Thyroid gland (tissue), 4 donors: ENCODE measurements at places on chromosomes 7 and 10.

DNA sequence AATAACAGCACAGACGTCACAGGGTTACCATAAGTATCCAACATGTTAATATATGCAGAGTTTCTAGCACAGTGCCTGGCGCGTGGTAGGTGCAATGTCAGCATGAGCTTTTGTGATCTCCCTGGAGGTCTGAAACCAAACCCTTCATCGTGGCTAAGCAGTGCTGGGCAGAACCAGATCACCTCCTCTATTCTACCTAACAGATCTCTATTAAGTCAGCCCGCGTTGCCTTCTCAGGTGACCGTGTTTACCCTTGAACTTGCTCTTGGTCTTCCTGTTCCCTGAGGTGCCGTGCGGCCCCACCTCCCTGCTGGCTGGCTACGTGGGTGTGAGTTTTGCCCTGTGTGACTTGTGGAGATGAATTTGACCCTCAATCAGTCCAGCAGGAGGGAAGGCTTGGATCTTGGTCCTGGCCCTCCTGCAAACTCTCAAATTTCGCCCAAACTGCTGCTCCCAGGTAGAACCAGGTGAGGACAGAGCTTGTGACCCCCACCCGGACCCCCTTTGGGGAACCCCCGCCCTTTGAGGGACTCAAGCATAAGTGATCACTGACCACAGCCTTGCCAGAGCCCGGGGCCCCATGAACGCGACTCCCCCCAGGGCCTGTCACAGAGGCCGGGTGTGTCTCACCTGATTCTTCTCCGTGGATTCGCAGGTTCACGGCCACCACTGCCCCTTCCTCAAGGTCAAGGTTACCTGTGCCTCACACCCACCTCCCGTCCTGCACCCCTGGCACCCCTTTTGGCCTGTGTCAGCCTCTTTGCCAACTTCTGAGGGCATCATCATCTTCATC lies 54.2 kb downstream of the ELFN1 start:
- H3K27me3 ChIP-seq = no peaks in the 10 kb centered on the region
- no peak for DNase-seq
- H3K36me3 ChIP-seq = no peaks in the 10 kb centered on the region
- no peak overlapping the region for H3K27ac ChIP-seq

DNA sequence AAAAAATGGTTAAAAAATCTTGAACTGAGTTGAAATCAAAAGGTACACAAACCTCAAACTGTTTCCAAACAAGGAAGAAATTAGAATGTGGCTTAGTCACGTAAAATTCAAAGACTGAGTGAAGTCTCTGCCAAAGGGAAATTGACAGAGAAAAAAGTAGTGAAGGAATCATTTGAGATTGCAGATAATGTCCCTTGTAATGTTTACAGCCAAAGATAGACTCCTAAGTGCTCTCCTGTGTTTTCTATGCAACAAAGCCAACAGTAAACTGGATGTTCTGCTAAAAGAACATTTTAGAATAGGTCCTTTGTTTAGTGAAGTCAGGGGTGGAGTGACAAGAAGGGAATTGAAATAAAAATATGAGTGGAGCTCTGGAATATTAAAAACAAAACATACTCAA lies 117.9 kb downstream of the ITGA8 start:
- no peaks in the 10 kb centered on the region for H3K4me1 ChIP-seq
- no peak overlapping the region for H3K4me3 ChIP-seq
- H3K36me3 ChIP-seq = no peaks in the 10 kb centered on the region
- no peak overlapping the region for H3K27ac ChIP-seq
- no peak for DNase-seq
- no peaks in the 10 kb centered on the region for H3K27me3 ChIP-seq

- H3K36me3 ChIP-seq = no peaks in the 10 kb centered on the region
- no peak overlapping the region for H3K27ac ChIP-seq
- no peaks in the 10 kb centered on the region for H3K27me3 ChIP-seq
- H3K4me3 ChIP-seq = peak overlapping the region; percentile 11
- peaks cover 7% of the 10 kb centered on the region for H3K4me1 ChIP-seq
Measured at GRCh38 chr7:143003393-143004051, 23.4 kb downstream of the OR9A2 start.

DNA sequence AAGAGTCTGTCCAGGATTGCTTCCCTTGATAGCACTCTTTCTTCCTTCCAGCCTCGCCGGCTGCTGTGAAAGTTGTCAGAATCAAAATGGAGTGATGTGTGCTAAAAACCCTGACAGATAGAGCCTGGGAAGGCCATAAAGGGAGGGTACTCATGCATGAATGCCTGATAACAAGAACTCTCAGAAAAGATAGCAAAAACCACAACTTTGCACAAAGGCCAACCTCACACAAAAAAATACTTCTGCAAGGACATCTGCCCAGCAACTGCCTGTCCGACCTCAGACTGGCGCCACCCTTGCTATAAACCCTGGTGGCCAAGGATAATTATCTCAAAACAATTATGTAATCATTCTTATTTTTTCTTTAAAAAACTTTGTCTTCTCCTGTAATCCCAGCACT lies 133.2 kb upstream of the SVIL start:
- no peaks in the 10 kb centered on the region for H3K4me1 ChIP-seq
- no peak for DNase-seq
- no peak overlapping the region for H3K27ac ChIP-seq
- H3K4me3 ChIP-seq = no peak overlapping the region
- no peaks in the 10 kb centered on the region for H3K36me3 ChIP-seq
- H3K27me3 ChIP-seq = no peaks in the 10 kb centered on the region

GRCh38 chr7:9091282-9091681 lies 657.9 kb downstream of the NXPH1 start:
- no peaks in the 10 kb centered on the region for H3K27me3 ChIP-seq
- no peak overlapping the region for H3K4me3 ChIP-seq
- no peak overlapping the region for H3K27ac ChIP-seq

- no peaks in the 10 kb centered on the region for H3K27me3 ChIP-seq
- no peaks in the 10 kb centered on the region for H3K36me3 ChIP-seq
- H3K27ac ChIP-seq = no peak overlapping the region
Measured at GRCh38 chr7:124152859-124153692, 120.2 kb upstream of the TMEM229A start.

GRCh38 chr7:41104631-41105030 lies 598.3 kb downstream of the INHBA start:
- no peak for DNase-seq
- H3K27me3 ChIP-seq = no peaks in the 10 kb centered on the region
- H3K4me3 ChIP-seq = no peak overlapping the region

GRCh38 chr7:51220226-51220625 lies 96.4 kb downstream of the COBL start:
- H3K27ac ChIP-seq = no peak overlapping the region
- H3K36me3 ChIP-seq = no peaks in the 10 kb centered on the region
- H3K27me3 ChIP-seq = no peaks in the 10 kb centered on the region

DNA sequence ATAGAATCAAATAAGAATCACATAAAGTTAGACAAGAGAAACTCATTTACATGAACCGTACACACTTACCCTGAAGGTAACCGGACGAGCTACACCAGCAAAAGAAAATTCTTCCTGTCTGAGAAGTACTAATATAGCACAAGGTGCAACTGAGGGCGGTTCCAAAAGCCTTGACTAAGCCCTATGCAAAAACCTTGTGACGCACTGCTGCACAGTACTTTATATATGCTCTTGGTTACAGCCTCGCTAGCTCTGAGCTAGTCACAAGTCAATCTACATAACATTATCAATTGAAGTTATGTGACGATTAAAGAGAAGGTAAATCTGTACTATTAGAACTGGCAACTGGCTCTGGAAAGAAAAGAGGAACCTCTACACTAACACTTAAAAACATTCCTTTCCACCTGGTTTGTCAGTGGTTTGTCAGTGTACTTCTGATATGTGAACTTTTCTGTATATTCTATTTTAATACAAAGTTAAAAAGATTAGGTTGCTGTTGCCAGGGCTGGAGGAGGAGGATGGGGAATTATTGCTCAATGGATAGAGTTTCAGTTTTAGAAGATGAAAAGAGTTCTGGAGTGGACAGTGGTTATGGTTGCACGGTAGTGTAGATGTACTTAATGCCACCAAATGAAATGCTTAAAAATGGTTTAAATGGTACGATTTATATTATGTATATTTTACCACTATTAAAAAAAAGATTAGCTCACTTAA lies 21.6 kb downstream of the NT5C3A start:
- peak overlapping the region; percentile 67 for H3K27ac ChIP-seq
- peak; percentile 51 for DNase-seq
- peak overlapping the region; percentile 42 for H3K4me3 ChIP-seq
- peaks cover 40% of the 10 kb centered on the region for H3K4me1 ChIP-seq
- no peaks in the 10 kb centered on the region for H3K36me3 ChIP-seq
- no peaks in the 10 kb centered on the region for H3K27me3 ChIP-seq

DNA sequence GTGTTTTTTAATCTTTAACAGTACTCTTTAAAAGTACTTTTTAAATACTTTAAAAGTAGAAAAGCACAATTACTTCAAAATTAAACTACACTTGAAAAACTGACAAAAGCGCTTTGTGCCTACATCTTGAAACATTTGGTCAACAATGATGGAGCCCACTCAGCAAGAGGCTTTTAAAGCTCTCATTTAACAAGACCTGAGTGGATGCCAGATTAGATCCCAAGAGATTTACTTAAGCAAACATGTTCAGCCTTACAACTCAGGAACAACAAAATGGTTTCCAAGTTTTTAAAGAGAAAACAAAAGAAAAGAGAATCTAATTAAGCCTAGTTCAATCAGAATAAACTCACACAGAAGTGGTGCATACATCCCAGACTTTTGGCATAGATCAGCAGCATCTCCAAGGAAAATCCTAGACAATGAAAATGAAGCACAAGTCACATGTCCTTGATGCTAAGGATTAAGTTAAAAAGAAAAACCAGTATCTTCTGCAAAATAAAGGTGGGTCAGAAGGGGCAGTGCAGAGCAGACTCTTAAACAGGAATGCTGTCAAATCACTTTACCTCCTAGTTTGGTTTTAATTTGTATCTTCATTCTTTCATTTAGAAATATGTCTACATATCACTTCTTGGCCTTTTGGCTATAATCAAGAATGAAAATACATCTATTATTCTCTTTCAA lies 26.2 kb downstream of the HIBADH start:
- H3K4me3 ChIP-seq = no peak overlapping the region
- no peaks in the 10 kb centered on the region for H3K36me3 ChIP-seq
- H3K4me1 ChIP-seq = peaks cover 19% of the 10 kb centered on the region

GRCh38 chr7:76196786-76197185 lies 4.9 kb upstream of the SRRM3 start:
- no peaks in the 10 kb centered on the region for H3K4me1 ChIP-seq
- H3K27me3 ChIP-seq = no peaks in the 10 kb centered on the region
- H3K36me3 ChIP-seq = no peaks in the 10 kb centered on the region
- no peak overlapping the region for H3K4me3 ChIP-seq

GRCh38 chr7:134485203-134485602 lies 26.3 kb upstream of the AKR1B1 start:
- DNase-seq = no peak
- no peak overlapping the region for H3K4me3 ChIP-seq
- no peaks in the 10 kb centered on the region for H3K36me3 ChIP-seq

DNA sequence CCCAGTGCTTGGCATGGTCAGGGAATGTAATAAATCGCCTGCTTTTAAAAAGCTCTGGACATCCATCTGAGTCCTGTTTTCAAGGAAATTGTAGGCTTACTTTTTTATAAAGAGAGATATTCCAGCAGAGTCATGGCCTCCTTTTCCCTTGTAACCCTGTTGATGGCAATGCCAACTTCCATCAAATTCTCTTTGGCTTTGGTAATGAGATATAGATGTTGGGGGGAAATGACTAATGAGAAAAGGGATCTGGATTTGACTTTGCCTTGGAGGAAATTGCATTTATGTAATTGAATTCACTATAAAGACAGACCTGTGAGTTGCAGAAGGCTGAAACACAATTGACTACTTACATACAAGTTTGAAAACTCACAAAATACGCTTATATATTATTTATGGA lies 347.5 kb downstream of the GPR158 start:
- no peaks in the 10 kb centered on the region for H3K36me3 ChIP-seq
- no peaks in the 10 kb centered on the region for H3K27me3 ChIP-seq
- H3K4me3 ChIP-seq = no peak overlapping the region
- no peak for DNase-seq
- H3K4me1 ChIP-seq = no peaks in the 10 kb centered on the region

DNA sequence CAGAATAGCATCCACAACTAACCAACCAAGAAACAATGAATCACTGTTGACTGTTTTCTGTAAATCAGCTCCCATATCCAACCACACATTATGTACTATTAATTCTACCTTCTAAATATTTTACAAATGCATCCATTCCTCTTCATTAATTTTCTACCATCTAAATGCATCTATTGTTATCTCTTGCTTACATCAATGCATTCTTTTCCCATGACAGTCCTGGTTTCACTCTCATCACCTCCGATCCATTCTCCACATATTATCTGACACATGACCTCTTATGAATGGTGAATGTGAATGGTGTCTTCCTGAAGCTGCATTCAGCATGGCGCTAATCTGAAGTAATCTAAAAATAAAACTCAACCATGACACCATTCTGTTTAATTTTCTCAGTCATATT lies 153.8 kb upstream of the CALCR start:
- no peak overlapping the region for H3K4me3 ChIP-seq
- no peaks in the 10 kb centered on the region for H3K27me3 ChIP-seq
- H3K4me1 ChIP-seq = no peaks in the 10 kb centered on the region
- H3K27ac ChIP-seq = no peak overlapping the region
- no peak for DNase-seq
- H3K36me3 ChIP-seq = no peaks in the 10 kb centered on the region

DNA sequence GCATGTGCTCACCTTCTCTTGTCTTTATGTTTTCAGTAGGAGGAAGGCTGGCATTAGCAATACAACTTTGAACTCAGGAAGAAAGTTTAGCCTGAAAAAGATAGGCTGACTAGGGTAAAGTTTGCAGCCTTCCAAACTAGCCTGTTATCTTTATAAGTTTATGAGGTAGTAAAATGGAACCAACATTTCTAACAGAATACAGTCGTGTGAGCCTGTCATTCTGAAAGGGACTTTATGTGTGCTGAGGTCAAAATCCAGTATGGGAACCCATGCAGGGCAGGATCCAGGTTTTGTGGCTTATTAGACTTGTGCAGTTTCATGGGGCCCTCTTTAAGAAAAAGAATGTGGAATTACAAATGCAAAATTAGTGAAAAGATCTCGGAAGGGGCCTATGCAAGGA lies 201.0 kb upstream of the PRPS1L1 start:
- H3K36me3 ChIP-seq = no peaks in the 10 kb centered on the region
- no peak overlapping the region for H3K4me3 ChIP-seq
- no peaks in the 10 kb centered on the region for H3K27me3 ChIP-seq

DNA sequence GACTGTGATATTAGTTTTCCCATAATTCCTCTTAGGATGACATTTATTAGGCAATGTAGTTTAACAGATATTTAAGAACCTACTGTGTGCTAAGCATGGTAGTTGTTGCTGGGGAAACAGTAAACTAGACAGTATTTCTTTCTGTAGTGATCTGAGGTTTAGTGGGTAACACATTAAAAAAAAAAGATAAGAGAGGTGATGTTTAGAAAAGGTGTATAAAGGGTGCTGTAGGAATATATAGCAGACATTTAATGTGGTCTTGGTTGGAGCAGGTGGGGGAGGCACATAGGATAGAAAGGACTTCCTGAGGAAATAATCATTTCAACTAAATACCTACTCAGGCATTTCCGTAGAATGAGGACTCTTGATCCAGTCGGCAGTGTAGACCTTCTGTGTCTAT lies 11.9 kb downstream of the KIF11 start:
- no peak overlapping the region for H3K4me3 ChIP-seq
- no peaks in the 10 kb centered on the region for H3K4me1 ChIP-seq
- H3K27me3 ChIP-seq = no peaks in the 10 kb centered on the region
- no peak overlapping the region for H3K27ac ChIP-seq
- no peaks in the 10 kb centered on the region for H3K36me3 ChIP-seq
- DNase-seq = no peak

GRCh38 chr7:134509010-134509409 lies 18.4 kb upstream of the AKR1B10 start:
- no peak overlapping the region for H3K4me3 ChIP-seq
- DNase-seq = no peak
- no peak overlapping the region for H3K27ac ChIP-seq
